ENCODE measurements at places on chromosomes 12 and 14.

DNA sequence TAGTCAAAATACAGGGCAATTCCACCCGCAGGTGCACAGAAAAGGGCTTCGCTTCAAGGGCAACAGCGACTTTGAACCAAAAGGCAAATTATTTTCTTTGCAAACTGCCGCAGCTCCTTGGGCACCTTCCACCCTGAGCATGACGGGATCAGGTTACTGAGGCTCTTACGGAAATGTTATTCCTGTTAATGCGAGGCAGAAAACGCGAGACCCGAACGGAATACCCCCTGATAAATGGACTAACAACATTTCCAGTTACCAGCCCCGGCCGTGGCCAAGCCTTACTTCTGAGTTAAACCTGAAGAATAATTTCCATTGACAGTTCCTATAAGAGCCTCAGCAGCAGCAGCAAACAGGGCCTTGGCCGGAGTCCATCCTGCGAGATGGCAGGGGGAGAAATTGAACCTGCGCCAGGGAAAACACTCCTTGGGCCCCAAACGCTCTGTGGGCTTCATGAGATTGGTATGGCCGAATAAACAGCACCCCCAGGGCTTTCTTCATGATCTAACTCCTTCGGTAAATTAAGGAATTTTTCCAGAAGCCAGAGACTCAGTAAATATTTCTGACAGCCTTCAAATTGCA is 70.0 kb upstream of the DICER1 start:
- no peak for DNase-seq

GRCh38 chr14:64755781-64756221 is 51.6 kb downstream of the PLEKHG3 start:
- peak; percentile 14 for DNase-seq

- DNase-seq = no peak
These were observed 35.6 kb downstream of the PIK3C2G start for GRCh38 chr12:18296909-18297280.

DNA sequence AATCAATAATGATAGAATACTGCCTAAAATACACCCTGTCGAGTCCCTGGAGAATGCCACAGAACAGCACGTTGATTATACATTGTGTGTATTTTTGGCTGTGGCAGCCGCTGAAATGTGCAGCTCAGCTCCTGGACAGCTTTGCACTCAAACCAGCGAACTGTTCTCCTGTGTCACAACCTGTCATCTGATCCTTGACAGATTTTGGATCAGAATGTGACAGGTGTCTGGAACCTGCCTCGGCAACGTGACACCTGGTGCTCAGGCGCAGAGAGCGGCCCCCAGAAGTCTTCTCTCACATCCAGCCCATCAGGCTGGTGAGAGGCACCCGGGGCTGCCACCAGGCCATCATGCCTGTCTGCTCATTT is 19.3 kb downstream of the MVK start:
- DNase-seq = no peak

DNA sequence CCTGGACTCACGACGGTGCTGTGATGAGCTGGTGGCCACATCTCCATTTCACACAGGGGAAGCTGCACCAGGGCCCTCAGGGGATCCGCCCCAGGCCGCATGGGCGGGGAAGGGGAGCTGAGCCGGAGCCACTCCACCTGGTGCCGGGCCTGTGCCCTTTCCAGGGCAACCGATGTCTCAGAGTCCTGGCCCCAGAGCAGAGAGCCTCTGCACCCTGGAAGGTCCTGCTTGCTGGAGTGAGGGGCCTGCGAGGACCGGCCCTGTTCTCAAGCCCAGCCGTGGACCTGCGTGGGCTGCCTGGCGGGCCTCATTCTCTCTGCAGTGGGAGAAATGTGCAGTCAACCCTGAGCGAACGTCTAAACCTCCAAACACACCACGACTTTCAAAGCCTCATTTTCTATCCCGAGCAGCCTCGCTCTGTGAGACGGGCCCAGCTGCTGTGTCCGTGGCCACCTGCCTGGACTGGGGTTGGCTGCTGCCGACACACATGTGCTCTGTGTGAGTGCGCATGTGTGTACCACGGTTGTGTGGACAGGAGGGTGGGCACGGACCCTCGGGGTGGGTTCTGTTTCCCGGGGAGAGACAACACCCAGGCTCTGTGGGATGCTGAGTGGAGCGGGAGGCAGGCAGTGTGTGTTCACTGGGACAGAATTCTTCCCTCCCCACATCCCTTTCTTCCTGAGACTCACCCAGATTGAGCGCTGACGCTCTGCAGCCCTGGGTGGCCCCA is 163.5 kb downstream of the KIF26A start:
- no peak for DNase-seq

- no peak for DNase-seq
These were observed 18.9 kb downstream of the SNRPF start for GRCh38 chr12:95877622-95878021.

- DNase-seq = no peak
These were observed 216.5 kb downstream of the C12orf50 start for GRCh38 chr12:87812681-87813080.

DNA sequence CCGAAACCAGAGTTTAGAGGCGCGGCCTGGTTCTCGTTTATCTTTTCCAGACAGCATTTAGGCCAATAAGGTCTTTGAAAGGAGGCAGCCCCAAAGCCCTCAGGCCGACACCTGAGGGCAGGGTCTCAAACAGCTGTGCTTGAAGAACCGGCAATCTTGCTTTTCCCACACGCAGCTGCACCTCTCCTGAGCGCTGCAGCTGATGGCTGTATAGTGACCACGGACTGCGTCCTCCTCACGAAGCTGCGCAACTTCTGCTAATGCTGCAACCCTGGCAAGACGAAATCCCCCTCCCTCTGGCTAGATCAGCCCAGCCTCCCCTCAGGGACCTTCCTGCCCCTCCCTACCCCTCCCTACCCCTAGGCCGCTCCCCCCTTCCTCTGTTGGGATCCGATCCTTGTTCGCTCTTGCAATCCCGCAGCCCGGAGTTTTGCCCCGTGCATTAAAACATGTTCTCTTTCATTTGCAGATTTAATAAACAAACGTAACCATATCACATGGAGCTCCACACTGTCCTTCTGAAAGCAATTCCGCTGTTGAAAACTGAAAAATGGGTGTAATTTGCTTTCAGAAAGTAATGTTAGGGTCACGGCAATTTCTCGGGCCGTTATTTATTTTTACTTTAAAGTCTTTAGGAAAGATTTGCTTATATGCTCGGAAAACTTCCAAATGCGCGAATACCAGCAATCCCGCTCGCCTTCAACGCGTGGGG is 4.8 kb upstream of the PAX9 start:
- no peak for DNase-seq

DNA sequence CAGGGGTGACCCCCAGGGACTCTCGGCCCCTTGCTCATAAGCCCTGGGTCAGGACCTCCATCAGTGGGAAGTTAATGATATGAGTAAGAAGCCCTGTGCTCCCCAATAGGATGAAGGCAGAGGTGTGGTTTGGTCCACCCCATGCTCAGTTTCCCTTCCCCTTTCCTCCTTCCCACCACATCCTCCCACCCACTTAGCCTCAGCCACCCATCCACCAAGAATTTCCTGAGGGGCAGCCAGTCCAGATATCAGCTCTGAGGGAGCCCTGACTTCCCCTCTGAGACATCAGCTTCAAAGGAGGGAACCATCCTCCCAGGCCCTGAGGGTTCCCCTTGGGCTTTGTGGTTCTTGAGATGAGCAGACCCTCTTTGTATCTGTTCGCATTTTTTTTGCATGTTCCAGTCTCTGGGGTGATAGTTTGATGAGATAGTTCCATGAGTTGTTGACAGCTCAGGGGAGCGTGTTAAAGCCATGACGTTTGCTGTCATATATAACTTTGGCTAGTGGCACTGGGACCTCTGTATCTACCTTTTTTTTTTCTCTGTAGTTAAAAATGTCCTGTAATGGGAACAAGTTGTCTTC is 71.2 kb downstream of the LGMN start:
- peak; percentile 71 for DNase-seq

DNA sequence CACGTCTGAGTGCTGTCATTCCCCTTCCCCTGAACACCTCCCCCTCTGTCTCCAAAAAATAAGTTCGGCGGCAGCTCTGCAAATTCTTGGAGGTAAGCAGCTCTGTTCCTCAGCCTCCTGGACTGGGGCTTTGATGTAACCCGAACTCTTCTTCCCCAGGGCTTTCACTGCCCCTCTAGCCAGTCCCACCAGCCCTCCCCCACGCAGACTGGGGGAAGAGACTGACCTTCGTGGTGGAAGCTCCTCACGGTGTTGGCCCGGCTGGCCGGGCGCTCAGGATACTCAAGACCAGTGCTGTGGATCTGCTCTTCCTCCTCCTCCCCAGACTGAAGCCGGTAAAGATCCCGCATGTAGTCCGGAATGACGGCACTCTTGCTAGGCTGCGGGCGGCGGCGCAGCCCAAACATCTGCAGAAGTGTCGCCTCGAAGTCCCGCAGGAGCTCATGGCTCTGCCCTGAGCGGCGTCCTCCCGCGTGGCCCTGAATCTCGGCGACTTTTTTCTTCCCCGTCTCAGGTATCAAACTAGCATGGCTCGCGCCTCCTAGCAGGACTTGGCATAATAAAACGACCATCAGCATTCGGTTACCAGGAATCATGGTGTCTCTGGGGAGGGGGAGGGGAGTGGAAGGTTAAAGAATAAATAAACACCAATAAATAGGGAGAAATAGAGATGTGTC is 4.9 kb downstream of the BMP4 start:
- DNase-seq = no peak

- DNase-seq = no peak
These were observed 3.0 kb upstream of the PIANP start for GRCh38 chr12:6703631-6704030.

GRCh38 chr12:115000038-115000437 is 316.1 kb upstream of the TBX3 start:
- DNase-seq = no peak

DNA sequence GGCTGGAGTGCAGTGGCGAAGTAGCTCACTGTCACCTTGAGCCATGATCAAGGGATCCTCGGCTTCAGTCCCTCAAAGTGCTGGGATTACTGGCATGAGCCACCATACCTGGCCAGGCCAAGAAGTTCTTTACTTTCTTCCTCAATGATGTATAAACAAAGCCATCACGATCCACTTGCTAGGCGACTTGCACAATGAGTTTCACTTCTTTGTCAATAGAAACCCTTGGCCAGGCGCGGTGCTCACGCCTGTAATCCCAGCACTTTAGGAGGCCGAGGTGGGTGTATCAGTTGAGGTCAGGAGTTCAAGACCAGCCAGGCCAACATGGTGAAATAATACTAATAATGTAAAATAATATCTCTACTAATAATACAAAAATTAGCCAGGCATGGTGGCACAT is 14.4 kb upstream of the SPSB2 start:
- DNase-seq = no peak

- DNase-seq = no peak
These were observed 6.7 kb upstream of the VCPKMT start for GRCh38 chr14:50123062-50123461.

GRCh38 chr14:102495491-102496330 is 13.9 kb downstream of the ANKRD9 start:
- DNase-seq = no peak

DNA sequence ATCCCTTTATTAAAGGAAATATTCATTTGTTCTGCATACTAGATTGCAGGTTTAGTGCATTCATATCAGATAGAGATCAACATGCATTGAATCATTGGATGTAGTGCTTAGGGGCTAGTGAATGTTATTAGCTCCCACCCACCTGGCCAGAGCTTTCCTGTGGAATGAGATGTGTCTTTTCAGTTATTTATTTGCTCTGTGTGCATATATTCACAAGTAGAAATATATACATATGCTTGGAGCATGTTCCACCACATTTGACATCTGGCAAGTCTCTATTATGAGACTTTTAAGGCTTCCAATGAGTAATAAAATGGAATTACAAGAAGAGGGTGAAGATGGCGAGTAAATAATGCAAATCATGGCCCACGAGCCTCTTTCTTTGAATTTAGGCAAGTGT is 180.0 kb upstream of the LMO3 start:
- no peak for DNase-seq

DNA sequence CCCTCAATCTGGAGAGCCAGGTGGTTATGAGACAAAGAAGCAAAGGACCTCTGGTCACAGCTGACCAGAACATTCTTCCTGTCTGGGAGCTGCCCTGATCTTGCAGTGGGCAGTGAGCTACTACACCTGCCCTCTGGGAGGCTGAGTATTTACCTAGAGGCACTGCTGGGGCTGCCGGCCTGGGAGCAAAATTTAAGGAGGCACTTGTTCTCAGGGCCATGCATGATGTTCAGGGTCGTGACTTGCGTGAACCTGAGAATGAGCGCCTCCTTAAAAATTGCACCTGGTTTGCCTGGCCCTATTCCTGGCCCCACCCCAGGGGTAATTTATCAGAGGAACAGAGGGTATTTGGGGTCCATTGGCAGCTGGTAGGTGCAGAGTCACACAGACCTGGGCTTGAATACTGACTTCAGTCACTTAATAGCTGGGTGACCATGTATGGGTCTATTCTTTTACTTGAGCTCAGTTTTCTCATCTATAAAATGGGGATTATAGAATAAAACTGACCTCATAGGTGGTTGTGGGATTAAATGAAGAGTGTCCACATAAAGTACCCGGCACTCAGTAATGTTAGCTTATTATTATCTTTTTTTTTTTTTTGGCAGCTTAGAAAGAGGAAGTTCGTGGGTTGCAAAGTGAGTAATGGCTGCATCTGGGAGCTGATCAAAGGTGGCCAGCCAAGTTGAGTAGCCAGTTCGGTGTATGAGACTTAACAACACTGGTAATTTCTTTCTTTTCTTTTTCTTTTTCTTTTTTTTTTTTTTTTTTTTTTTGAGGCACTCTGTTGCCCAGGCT is 107.4 kb upstream of the MED13L start:
- DNase-seq = no peak

DNA sequence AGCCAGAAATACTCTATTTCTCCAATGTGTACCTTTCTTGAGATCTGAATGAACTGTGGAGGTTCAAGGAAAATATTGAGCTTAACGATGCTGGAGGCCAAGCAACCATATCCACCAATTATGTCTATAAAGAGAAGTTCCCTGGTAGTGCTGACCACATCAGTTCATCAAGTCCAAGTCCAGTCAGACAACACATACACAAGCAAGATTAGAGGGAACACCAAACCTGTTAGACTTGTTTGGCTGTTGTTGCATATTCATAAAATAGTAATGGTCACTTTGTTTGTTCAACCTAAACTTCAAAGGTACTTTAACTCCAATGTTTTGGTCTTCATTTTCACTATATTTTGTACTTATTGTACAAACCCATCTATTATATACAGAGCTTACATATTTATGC is 81.6 kb downstream of the LMO3 start:
- no peak for DNase-seq

- peak; percentile 32 for DNase-seq
These were observed 101.0 kb downstream of the BEGAIN start for GRCh38 chr14:100486025-100486828.

DNA sequence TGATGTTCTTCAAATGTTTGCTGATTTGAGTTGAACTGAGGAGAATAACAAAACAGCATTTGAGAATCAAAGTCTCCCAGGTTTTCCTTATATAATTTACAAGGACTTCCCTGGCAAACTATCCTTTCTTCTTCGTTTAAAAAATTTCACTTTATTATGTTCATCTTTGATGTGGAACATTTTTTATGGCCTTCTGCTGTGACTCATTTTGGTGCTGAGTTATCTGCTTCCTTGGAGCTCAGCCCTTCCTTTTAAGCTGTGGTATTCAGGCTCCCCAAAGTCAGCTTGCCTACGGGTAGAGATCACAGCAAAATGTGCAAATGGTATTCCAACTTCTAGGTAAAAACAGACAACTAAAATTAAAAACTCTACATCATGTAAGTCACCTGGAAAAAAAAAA is 1.4 kb upstream of the ANO4 start:
- no peak for DNase-seq
